Activated CD8-positive, alpha-beta memory T cell treated with anti-CD3 and anti-CD28 coated beads, Interleukin-2, amount 50 U/mL, for 48 hours (primary cell): ENCODE measurements at places on chromosomes 12 and 14.

DNA sequence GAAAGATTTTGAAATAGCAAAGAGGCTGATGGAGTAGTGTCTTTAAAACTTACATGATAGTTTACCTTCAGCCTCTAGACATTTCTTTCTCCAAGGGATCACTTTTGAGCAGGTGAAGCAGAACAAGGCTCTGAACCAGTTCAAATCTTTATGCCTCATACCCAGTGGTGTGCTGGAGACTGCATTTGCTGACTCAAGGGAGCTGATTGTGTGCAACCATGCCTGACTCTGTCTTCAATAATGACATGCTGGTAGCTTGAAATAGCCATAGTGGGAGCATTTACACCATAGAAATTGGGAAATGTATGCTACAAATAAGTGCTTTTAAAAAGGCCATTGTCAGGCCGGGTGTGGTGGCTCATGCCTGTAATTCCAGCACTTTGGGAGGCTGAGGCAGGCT lies 482.0 kb downstream of the TMTC2 start:
- DNase-seq: no peak

GRCh38 chr14:72118841-72119240 lies 186.6 kb downstream of the RGS6 start:
- DNase-seq: no peak

GRCh38 chr14:87998482-87998881 lies 5.5 kb upstream of the GALC start:
- DNase-seq: no peak

- no peak for DNase-seq
These were observed 13.1 kb upstream of the ATP5F1B start for GRCh38 chr12:56658921-56659320.

DNA sequence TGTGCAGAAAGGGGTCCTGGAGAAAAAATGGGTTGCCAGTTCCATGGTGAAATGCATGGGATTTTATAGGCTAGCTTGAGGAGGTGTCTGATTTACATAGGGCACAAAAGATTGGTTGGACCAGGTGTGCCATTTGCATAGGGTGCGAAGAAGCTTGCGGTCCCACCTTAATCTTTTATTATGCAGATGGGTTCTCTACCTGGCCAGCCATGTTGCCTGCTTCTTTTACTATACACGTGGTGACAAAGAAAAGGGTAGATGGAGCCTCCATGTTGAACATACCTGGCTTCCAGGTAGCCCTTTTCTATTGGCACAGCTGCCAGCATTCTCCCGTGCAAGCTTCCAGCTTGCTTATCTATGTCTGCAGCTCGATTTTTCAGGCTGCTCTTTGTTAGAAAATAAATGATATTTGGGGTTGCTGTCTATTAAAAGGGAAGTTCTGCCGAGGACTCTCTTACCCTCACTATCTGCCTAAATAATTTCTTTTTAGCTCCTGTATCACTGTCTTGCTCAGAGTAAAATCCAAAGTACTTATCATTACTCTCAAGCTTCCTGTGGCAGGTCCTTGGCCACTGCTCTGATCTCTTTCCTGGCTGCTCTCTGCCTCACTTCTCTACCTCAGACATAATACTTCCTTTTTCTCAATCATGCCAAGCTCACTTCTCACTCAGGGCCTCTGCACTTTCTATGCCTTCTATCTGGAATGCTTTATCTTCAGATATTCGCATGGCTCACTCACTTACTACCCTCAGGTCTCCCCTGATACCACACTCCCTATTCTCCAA lies 216.0 kb upstream of the DAAM1 start:
- DNase-seq: no peak

GRCh38 chr12:18982226-18982949 lies 147.1 kb upstream of the PLEKHA5 start:
- DNase-seq: no peak

GRCh38 chr12:112401903-112402498 lies 7.4 kb downstream of the RPL6 start:
- DNase-seq: no peak

- no peak for DNase-seq
These were observed 14.6 kb upstream of the SP1 start for GRCh38 chr12:53365245-53365904.

DNA sequence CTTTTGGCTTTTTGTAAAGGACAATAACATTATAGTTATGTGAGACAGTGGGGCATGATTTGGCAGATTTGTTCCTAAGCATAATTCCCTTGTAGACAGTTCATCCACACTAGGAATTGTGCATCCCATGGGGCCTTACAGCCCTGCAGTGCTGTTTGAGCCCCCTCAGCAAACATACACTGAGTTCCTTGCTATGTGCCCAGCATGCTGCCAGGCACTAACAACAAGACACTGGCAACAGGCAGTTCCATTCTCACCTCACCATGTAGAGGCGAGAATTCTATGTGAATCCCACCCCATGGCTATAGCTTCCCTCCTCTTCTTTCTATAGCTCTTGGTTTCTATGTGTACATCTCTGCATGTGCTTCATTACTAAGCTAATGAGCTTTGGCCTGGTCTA lies 1.9 kb downstream of the THTPA start:
- DNase-seq: no peak

GRCh38 chr12:120847814-120848213 lies 56.3 kb downstream of the SPPL3 start:
- DNase-seq: no peak

- DNase-seq: peak; percentile 82
These were observed 6.2 kb downstream of the AMN start for GRCh38 chr14:102928412-102929240.

- no peak for DNase-seq
These were observed 64.3 kb upstream of the STON2 start for GRCh38 chr14:81464253-81465002.
